ENCODE measurements at places on chromosomes 1 and 21. TPM values are rescaled to one million over a fixed set of nuclear protein-coding genes. Genes with fewer than 3 reads are reported as not detected.

Gene KIF2C
- total RNA-seq: 68.1 TPM

Gene SUSD4
- 3.9 TPM for total RNA-seq

Gene CR1L
- total RNA-seq: not detected

Gene LMOD1
- 0.82 TPM for total RNA-seq

Gene AMY2B
- 2.1 TPM for total RNA-seq

Gene LPGAT1
- 13.5 TPM for total RNA-seq

Gene OR2L3
- total RNA-seq: not detected

Gene SPATA46
- total RNA-seq: not detected

Gene UBE2G2
- 101 TPM for total RNA-seq

Gene SH3BGRL3
- 84.4 TPM for total RNA-seq

Gene ARHGAP30
- total RNA-seq: 0.39 TPM

Gene TAS1R2
- total RNA-seq: not detected

Gene ACBD6
- total RNA-seq: 52.0 TPM

Gene WNT2B
- 0.90 TPM for total RNA-seq

Gene RGS4
- 0.74 TPM for total RNA-seq

Gene ANKRD34A
- 0.20 TPM for total RNA-seq

Gene VAV3
- 10.4 TPM for total RNA-seq

Gene ITLN1
- total RNA-seq: not detected

Gene AADACL4
- not detected for total RNA-seq

Gene RGSL1
- total RNA-seq: not detected

Gene PLA2G2C
- total RNA-seq: not detected

Gene MAPKAPK2
- total RNA-seq: 46.6 TPM

Gene ATP1A4
- 0.61 TPM for total RNA-seq

Gene AVPR1B
- 0.50 TPM for total RNA-seq

Gene ARHGEF16
- 20.7 TPM for total RNA-seq

Gene PLA2G2D
- not detected for total RNA-seq

Gene HENMT1
- total RNA-seq: 5.6 TPM

Gene PALMD
- not detected for total RNA-seq

Gene SLC22A15
- 3.7 TPM for total RNA-seq

Gene CTSS
- not detected for total RNA-seq

Gene RGS13
- not detected for total RNA-seq

Gene DRAXIN
- 17.6 TPM for total RNA-seq

Gene GIPC2
- total RNA-seq: 1.9 TPM

Gene FTCD
- total RNA-seq: 6.0 TPM

Gene CSRP1
- 24.1 TPM for total RNA-seq

Gene CLIC6
- 1.3 TPM for total RNA-seq
